ENCODE measurements at places on chromosomes 4 and X.

DNA sequence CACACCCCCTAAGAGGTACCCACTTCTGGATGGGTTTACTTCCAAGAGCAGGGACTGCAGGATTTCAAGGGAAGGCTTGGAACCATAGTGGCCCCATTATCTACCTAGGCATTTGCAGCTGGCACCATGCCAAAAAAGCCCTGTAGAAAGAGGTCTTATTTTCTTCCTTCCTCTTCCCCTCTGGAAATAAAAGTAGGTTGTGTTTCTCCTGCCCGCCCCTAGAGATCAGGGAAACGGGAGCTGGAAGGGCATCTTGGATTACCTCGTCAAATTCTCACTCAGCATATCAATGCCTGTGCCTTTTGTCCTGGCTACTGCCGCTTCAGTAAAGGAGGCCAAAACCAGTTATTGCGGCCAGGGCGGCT lies 1.6 kb downstream of the SCD5 start:
- no peak for DNase-seq

GRCh38 chr4:2393353-2394270 lies 24.8 kb downstream of the ZFYVE28 start:
- no peak for DNase-seq

DNA sequence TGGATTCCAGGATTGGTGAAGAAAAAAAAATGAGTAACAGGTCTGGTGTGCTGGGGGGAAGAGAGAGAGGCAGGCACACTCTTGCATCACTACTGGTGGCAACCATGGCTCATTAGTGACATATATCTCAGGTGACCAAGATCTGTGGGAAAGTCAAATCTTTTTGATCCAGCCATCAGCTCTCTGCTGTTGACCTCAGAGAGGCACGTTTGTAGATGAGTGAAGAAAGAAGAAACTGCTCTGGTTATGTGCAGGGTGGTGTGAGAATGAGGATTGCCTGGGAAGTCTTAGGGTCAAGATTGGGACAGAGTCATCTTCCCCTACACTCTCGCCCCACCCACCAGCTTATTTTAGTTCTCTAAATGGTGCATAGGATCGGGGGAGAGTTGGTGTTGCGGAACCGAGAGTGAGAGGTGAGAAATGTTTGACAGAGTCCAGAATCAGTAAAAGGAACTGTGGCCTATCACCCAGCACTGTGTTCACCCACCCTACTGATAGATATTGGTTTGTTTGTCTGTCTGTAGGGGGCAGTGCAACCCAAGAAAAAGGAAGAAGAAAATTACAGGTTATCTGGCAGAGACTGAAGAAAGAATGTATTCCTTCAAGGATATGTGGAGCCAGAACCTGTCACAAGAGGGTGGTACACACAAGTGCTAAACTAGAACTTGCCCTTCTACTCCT lies 21.9 kb downstream of the ARMCX6 start:
- no peak for DNase-seq

DNA sequence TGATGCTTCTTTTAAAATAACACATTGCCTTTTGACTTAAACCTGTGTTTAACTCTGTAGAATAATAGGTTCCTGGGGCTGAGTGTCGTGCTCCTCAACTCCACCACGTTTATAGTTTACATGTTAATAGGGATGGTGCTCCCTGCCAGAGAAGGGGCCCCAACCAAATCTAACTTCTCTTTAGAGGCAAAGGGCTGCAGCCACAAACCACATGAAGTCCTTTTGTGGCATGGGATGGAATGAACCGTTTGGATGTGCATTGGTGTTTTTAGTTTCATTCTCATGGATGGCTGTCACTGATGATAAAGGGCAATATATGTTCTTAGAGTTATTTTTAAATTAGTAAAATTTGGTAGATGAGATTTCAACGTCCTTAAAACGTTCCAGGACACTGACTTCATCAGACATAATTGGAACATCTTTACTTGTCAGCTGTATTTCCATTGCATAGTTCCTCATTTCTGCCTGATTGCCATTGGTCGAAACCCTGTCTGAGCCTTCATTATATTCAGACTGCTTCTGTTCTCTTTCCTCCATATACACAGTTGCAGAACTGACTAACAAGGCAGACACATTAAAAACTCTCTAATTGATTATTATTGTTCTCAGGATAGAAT lies 60.4 kb upstream of the HPF1 start:
- DNase-seq = no peak

- DNase-seq = no peak
Observed at GRCh38 chrX:11193035-11193469, 81.9 kb downstream of the HCCS start.

All from activated CD8-positive, alpha-beta memory T cell treated with anti-CD3 and anti-CD28 coated beads for 4 hours (primary cell).